ENCODE measurements at places on chromosomes 7 and 10.

DNA sequence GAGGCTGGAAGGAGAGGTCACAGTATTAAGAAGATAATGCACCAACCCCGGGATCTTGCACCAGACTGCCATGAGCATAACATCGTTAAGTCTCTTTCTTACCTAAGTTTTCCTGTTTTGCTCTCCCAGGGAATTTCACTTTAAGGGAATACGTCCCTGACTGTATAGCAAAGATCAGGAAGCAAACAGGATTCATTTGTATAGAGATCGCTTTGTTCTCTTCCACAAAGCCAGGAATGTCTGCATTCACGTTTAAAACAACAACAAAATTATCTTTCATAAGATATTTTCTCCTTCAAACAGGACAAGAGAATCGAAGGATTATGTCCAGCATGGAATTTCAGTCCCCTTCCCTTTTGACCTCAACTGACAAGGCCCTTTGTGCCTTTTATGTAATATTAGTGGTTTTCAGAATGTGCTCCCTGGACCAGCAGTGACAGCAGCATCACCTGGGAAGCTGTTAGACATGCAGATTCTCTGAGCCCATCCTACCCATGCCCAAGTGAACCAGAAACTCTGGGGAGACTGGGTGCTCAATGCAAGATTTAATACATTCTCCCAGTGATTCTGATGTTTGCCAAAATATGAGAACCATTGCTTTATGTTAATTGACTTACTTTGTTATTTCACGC lies 286.3 kb downstream of the FGFR2 start:
- DNase-seq: no peak

- DNase-seq: no peak
Observed at GRCh38 chr7:147803606-147804005, 787.0 kb upstream of the C7orf33 start.

GRCh38 chr10:101644002-101644401 lies 51.0 kb downstream of the FBXW4 start:
- DNase-seq: no peak

- no peak for DNase-seq
Observed at GRCh38 chr10:71421075-71421434, 24.3 kb downstream of the CDH23 start.

DNA sequence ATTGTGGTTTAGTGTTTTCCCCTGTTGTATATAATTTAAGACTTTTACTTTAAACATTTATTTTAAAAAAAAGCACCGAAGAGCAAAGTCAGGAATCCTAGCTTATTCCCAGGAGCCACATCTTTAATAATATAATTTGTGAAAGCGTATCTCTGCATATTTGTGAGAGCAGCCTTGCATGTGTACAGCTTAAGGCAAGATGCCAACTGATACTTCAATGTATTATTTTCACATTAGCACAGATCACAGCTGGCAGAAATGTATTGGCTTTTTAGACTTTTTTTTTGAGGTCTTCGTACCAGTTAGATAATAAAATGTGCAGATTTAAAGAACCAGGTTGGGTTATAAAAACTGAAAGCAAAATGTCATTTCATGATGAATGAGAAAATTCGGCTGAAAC lies 845.7 kb upstream of the POT1 start:
- DNase-seq: no peak

DNA sequence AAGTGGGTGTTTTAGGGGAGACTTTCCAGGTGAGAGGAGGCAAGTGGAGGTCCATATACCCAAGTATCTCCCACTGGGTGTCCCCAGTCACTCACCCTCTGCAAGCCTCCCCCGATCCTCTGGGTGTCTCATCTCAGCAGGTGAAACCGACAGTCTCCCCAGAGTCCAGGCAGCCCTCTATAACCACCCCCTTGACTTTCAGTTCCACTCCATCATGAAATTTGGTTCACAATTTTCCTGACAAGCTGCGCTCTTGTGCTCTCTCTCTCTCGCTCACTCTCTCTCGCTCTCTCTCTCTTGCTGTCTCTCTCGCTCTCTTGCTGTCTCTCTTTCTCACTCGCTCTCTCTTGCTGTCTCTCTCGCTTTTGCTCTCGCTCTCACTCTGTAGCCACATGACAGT lies 8.1 kb upstream of the RABGEF1 start:
- DNase-seq: no peak

DNA sequence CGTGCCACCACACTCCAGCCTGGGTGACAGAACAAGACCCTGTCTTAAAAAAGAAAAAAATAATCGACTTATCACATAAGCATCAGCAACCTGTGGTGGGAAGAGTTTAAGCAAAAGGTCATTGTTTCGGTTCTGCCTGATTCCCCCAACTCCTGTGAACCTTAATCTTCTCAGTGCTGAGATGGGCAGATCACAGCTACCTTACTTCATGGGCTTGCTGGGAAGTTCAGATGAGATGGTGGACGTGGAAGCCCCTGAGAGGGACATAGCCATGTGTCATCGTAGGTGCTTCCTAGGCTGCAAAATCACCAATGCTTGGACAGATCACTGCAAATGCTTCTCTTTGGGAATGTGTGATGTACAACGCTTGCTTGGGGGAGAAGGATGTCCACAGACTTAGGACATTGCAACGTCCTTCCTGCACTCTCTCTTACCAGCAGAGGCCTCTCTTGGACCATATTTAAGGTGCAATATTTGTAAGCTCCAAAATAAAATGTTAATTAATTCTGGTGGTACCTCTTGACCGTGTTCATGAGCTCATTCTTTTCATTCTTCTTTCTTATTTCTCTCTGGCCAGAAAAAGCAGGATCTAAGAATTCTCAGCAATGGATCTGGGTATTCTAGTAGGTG lies 8.6 kb downstream of the GJD4 start:
- DNase-seq: peak; percentile 74

- peak; percentile 39 for DNase-seq
Observed at GRCh38 chr7:134315679-134316538, 821 bp downstream of the SLC35B4 start.

- DNase-seq: no peak
Observed at GRCh38 chr7:40836218-40836617, 701.4 kb downstream of the SUGCT start.

DNA sequence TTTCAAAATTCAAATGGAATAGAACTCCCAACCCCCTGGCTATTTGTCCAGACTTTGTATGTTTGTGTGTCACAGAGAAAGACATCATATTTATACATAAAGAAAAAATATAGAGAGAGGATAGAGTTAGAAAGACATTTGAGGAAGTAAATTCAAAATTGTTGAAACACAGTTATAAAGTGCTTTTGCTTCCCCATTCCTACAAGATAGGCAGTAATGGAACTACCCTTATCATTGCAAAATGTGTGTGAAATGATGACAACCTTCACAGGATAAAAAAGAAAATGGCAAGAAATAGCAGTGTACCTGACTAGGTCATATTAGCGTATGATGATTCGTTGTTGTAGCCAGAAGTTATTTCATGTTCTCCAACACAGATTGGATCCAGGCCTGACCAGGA lies 63.1 kb downstream of the FZD1 start:
- DNase-seq: no peak

GRCh38 chr7:40874756-40875155 lies 740.0 kb downstream of the SUGCT start:
- no peak for DNase-seq

Data from cardiac fibroblast (primary cell).